ENCODE measurements at places on chromosomes 3 and 15.

DNA sequence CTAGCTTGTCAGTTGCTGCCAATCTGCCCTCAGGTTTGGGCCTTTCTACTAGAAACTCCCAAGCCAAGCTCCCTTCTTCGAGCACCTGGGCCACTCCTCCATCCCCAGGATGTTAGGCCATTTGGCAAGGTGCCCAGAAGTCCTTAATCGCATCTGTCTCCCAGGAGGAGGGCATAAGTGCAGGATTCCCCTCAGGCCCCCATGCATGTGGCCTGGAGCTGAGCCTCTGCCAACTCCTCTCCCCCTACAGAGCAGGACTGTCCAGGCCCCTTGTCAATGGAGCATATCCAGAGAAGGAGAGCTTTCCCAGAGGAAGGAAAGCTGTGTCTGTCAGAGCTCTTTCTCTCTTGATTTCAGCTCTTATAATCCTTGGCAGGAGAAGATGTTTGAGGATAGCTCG, 182.6 kb upstream of the ROPN1 start:
- DNase-seq = peak; percentile 98

DNA sequence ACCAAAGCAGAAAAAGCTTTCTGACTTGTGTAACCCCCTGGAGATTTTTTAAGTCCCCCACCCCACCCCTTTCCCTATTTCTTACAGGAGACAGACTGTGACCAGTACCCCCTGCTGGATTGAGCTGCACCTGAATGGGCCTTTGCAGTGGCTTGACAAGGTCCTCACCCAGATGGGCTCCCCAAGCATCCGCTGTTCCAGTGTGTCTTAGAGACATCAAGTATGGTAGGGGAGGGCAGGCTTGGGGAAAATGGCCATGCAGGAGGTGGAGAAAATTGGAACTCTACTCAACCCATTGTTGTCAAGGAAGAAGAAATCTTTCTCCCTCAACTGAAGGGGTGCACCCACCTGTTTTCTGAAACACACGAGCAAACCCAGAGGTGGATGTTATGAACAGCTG, 64.1 kb downstream of the AAGAB start:
- no peak for DNase-seq

GRCh38 chr15:89787944-89788343, 11.8 kb downstream of the MESP2 start:
- DNase-seq = no peak

DNA sequence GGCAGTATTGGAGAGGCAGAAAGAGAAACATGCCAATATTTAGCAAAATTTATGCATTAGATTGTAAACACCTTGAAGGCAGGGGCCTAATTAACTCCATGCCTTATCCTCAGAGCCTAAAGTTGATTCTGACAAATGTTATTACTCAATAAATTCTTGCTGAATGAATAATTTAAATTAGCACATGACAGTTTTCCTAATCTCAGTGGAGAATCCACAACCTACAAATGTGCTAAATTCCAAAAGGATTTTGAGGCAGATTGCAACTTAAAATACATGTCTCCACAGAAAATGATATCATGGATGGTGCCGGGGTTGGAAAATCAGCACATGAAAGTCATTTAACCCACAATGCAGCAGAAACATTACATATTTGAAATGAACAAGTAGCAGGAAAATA, 41.1 kb upstream of the NANOGP8 start:
- DNase-seq = no peak

- no peak for DNase-seq
Observed at GRCh38 chr3:30314757-30315325, 291.6 kb upstream of the TGFBR2 start.

DNA sequence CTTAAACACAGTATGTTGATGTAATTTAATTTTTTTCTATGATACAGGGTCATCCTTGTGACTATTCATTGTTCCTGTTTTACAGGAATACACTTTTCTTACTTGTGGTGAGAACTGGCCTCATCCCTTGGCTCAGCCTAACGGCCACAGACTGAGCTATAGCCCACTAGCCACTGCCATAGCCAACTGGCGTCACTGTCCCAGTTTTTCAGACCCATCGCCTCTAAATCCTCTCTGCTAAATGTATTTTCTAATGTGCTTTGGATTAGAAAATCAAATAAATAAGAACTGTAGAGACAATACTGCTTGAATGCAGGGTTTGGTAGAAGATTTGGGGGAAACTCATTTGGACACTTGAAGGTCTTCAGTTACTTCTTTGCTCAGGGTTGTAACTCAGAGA, 113.1 kb downstream of the TIGIT start:
- no peak for DNase-seq

GRCh38 chr15:43919540-43920253, 92.9 kb downstream of the WDR76 start:
- DNase-seq = no peak

GRCh38 chr3:181582619-181583018, 129.1 kb upstream of the SOX2 start:
- no peak for DNase-seq

GRCh38 chr15:71349336-71349735, 234.1 kb downstream of the THSD4 start:
- no peak for DNase-seq

DNA sequence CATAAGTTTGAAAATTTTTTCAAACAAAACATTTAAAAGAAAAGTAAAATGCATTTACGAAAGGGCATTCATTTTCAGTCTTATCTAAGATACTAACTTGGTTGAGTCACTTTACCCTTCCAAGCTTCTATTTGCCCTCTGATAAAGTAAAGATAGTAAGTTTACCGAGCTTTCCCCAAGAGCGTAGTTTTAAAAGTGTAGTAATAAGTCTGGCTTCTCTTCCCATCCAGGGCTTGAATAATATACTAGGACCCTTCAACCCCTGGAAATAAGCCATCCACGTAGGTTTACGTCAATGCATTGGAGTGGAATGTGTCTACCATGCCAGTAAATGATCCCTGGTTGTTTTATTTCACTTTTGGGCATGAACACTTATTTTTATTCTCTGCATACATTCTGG, 608.3 kb downstream of the NTRK3 start:
- no peak for DNase-seq

DNA sequence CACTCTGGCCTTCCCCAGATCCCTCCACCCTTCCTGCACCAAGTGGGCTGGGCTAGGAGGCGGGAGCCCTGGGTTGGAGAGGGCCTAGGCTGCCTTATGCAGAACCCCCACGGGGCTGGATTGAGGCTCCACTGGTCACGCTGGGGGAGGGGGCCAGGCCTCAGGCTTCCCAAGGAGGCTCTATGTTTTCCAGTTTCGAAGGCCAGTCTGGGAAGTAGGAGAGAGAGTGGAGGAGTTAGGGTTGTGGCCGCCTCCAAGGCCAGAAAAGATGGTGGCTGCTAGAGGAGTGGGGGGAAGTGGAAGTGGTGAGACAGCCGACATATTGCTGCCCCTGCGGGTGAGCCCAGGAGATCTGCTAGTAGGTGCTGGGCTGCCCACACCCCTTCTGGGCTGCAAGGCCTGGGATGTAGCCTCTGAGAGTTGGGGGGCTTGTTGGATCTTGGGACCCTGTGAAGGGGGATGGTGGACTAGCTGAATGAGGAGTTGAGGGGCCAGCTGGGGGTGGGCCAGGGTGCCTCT, 1.2 kb downstream of the GNAI2 start:
- no peak for DNase-seq

DNA sequence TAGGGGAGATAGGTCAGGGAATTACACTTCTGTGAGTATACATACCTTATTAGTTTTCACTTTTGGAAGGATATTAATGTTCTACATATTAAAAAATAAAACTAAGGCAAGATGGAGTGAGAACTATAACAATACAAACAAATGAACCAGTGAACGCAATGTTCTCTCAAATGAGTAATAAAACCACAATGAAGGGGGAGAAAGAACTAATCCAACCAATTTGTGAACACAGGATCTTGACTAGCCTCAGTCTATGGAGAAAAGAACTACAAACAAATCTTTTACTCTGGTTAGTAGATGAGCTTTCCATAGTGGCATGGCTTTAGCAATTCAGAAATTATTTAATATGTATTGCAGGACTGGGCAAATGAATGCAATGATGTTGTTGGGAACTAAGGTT, 26.9 kb upstream of the ATOSA start:
- no peak for DNase-seq
